ENCODE measurements at places on chromosomes 2 and 18.

- DNase-seq = no peak
Measured at GRCh38 chr2:20018601-20019152, 6.2 kb upstream of the MATN3 start.

DNA sequence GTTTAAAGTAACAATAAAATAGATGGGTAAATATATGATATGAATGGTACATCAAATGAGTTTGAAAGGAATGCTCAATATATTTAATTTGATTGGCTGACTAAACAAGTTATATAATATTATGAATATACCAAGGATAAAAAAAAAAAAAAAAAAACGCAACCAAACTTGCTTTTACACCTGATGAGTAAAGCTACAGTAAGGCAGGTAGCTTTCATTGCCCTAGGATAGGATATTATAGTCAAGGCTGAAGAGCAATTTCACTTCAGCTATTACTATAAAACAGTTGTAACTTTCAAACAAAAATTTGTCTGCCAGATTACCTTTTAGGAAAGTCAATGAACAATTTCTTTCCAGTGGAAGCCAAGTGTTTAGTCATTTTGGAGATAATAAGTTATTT is 56.8 kb upstream of the PEX13 start:
- DNase-seq = no peak

GRCh38 chr2:129759472-129760010 is 219.9 kb upstream of the RAB6C start:
- no peak for DNase-seq

DNA sequence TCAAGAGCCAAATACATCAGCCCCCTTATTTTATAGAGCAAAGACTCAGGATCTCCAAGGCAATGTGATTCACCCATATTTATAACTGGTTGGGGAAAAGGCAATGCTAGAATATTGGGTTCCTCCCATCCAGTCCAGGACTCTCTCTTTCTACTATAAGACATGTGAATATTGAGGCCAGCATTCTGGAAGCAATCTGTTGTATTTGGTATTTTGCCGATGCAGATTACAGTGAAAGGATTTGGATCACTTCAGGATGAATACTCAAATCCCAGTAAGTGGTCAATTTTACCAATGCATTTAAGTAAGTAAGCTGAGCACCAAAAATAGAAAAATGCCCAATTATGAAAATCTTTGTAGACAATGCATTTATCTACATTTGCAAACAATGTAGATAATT is 1834.7 kb upstream of the PIK3C3 start:
- DNase-seq = no peak

GRCh38 chr18:50911006-50911405 is 32.1 kb downstream of the ME2 start:
- DNase-seq = no peak

GRCh38 chr2:196214156-196214555 is 42.8 kb upstream of the STK17B start:
- DNase-seq = no peak

All from stimulated activated CD4-positive, alpha-beta T cell treated with anti-CD3 and anti-CD28 coated beads, Interleukin-12 subunit alpha, Interleukin-12 subunit beta, amount 100 ng/mL, for 24 hours (primary cell).